ENCODE measurements at places on chromosomes 4 and X.
A peak's percentile ranks its signal among the peaks of the same experiment; 100 is the strongest.

DNA sequence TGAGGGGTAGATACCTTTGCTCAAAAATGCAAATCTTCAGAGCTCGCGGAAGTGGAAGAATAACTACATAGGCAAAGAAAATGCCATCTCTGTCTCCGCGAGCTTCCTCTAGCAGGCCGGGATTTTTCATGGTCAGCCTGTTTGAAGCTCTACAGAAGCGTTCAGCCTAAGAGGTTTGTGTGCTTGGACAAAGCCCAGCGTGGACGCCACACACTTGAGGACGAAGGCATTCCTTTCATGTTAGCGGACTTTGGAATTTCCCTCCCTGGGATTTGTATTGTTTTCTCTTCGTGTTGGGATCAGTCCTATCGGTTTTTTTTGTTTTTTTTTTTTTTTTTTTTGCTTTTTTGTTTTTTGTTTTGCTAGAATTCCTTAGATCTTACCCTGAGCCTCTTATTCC is 53.7 kb downstream of the SMIM31 start:
- no peak for DNase-seq

GRCh38 chr4:52051213-52051614 is at the start of gene SPATA18:
SPATA18 (plus strand) TSS chr4:52051304; CDS start chr4:52051705, 401 bp downstream.
- DNase-seq: peak; percentile 51

- no peak for DNase-seq
These were observed 140.8 kb upstream of the TRPC5 start for GRCh38 chrX:112223391-112223790.

DNA sequence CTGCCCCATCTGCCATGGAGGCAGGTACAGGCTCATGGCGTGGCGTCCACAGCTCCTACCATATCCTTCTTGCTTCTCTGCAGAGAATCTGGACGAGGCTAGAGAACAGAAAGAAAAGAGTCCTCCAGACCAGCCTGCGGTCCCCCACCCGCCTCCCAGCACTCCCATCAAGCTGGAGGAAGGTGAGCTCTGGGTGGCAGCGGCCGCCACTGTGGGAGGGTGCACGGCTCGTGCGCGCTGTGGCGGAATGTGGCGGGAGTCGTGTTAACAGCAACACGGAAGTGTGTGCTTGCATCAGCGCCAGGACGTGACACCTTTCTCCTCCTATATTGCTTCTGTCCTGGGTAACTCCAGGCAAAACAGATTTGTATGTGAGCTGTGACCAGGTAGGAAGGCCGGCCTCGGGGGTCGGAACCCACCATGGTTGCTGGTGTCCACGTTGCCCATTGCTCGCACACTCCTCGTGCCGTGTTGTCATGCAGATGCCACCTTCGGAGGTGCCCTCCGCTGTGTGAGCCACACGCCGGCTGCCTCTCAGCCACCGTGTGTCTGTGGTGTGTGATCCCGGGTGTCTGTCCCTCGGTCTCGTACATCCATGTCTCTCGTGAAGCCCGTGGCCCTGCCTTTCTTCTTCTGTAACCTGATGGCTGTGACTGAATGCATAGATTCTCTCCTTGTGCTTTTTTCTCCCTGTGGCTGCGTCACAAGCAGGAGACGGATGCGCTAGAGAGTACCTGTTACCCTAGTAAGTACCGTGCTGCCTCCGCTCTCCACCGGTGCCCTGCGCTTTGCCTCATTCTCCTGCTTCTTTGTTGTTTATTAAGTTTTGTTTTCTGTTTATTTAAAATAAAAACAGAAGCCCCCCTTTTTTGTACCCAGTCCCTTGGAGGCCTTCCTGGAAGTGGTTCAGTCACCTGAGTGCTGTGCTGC is 37.0 kb downstream of the NOP14 start:
- no peak for DNase-seq
